AG08395 (cell line): ENCODE measurements at places on chromosomes 13 and 19.
A peak's percentile ranks its signal among the peaks of the same experiment; 100 is the strongest.

- DNase-seq = no peak
Measured at GRCh38 chr19:47615230-47615629, 6.3 kb downstream of the BICRA start.

DNA sequence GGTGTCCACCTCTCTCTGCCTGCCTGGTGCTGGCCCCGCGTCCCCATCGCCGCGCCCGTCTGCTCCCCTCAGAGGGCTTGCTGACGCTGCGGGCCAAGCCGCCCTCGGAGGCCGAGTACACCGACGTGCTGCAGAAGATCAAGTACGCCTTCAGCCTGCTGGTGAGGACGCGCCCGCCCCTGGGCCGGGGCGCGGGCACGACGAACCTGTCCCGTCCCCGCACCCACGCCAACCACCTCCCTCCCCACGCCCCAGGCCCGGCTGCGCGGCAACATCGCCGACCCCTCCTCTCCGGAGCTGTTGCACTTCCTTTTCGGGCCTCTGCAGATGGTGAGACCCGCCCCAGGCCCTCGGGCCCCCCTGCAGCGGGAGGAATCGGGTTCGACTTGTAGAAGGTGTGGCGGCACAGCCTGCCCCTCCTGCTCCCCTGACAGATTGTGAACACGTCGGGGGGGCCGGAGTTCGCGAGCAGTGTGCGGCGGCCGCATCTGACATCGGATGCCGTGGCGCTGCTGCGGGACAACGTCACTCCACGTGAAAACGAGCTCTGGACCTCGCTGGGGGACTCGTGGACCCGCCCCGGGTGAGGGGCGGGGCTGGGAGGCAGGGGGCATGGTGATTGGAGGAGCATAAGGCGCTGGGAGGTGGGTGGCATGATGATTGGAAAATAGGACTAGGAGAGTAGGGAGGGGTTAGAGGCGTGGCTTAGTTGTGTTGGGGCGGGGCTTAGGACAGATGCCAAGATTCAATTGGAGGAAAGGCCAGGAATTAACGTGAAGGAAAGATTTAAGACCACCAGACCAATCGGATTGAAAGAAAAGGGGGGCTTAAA is 6.6 kb downstream of the EPS8L1 start:
- peak; percentile 45 for DNase-seq

- DNase-seq = no peak
Measured at GRCh38 chr13:65592731-65593130, 1637.4 kb downstream of the PCDH9 start.

DNA sequence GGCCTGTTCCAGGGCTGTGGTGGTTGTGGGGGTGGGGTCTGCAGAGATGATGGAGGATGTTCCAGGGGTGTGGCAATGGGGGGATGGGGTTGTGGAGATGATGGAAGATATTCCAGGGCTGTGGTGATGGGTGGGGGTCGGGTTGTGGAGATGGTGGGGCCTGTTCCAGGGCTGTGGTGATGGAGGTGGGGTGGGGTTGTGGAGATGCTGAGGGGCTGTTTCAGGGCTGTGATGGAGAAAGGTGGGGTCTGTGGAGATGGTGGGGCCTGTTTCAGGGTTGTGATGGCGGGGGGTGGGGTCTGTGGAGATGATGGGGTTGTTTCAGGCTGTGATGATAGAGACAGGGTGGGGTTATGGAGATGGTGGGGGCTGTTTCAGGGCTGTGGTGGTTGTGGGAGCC is 62.0 kb downstream of the TEX29 start:
- no peak for DNase-seq

DNA sequence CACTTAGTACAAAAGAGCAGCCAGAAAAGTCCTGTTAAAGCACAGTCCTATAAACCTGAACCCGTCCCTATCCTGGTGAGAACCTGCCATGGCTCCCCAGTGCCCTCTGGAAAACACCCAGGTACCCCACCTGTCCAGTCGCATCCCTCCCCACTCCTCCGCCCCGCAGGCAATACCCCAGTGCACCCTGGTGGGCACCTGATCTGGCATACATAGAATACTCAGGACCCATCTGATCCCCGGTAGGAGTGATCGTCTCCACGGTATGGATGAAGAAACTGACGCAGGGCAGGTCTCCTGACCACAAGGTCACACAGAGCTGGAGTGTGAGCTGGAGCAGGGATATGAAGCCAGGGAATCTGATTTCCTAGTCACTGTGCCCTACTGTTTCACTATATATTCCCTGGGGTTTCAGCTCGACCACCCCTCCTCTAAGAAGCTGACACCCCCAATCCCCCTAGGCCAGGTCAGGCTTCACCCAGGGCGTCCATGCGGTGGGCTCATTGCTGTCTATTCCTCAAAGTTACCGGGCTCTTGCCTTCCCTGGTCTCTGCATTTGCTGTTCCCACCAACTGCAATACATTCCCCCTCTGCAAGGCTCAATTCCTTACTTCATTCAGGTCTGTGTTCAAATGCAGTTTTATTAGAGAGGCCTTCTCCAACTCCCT is 12.6 kb downstream of the FBXO46 start:
- no peak for DNase-seq

- no peak for DNase-seq
Measured at GRCh38 chr19:45477713-45478453, 10.1 kb downstream of the FOSB start.

DNA sequence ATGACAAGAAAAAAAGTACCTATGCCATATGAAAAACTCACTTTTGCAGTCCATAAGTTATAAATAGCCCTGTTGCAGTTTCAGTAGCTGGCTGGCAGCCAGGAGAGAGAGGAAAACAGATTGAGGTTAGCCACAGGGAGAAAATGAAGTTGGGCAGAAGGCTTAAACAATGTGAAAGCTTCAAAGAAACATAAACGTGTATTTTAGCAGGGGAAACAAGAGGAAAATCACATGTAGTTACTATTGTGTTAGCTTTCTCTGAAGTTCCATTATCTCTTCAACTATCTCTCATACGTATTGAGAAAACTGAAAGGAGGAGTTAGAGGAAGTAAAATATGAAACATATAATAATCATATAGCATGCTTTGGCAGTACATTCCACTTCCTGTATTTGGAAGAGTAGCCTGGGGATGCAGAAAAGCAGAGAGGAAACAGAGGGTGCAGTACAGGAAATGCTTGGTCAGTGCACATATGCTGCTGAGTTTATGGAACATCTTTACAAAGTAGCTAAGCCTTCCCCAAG is 1551.1 kb downstream of the EFNB2 start:
- no peak for DNase-seq

- no peak for DNase-seq
Measured at GRCh38 chr19:36028313-36029041, 4.2 kb downstream of the CLIP3 start.

GRCh38 chr19:47521473-47522180 is 6.8 kb upstream of the NAPA start:
- DNase-seq = no peak

- DNase-seq = no peak
Measured at GRCh38 chr13:73572824-73573223, 514.0 kb downstream of the KLF5 start.

DNA sequence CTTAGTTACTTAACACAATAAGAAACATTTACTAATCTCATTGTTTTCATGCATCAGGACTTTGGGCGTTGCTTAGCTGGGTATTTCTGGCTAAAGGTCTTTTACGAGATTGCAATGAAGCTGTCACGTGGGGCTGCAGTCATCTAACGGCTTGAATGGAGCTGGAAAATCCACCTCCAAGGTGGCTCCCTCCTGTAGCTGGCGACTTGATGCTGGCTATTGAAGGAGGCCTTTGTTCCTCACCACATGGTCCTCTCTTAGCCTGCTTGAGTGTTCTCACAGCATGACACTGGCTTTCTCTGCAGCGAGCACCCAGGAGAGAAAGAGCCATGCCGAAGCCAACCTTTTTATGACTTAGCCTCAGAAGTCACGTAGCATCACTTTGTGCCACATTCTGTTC is 92.0 kb downstream of the NHLRC3 start:
- DNase-seq = no peak

DNA sequence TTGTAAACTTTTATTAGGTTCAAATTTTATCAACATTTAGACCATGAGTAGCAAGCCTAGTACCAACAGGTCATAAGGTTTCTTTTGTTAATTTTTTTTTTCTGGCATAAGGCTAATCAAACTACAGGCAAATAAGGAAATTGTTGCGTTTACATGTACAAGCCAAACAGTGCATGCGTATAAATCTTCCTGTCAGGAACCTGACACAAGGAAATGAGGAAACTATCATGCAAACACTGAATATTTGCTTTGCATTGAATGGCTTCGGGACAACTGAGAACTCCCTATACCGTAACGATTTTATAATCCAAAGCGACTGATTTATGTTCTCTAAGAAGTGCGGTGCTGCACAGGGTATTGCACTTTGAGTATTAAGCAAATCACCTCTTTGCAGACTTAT is 133.0 kb upstream of the TRPC4 start:
- DNase-seq = no peak

GRCh38 chr13:56907766-56908165 is 233.0 kb upstream of the PRR20A start:
- no peak for DNase-seq

DNA sequence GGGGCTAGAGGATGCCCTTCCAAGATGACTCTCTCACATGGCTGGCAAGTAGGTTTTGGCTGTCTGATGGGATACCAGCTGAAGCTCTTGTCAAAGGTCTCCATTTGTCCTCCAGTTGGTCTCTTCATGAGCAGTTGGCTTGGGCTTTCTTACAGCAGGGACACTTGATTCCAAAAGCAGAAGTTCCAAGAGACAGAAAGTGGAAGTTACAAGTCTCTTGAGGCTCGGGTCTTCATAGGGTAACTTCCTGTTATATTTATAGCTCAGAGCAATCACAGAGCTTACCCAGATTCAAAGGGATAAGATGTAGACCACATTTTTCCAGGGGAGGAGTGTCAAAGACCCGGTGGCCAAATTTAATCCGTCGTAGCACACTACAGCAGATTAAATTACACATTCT is 440.0 kb downstream of the RFC3 start:
- no peak for DNase-seq

DNA sequence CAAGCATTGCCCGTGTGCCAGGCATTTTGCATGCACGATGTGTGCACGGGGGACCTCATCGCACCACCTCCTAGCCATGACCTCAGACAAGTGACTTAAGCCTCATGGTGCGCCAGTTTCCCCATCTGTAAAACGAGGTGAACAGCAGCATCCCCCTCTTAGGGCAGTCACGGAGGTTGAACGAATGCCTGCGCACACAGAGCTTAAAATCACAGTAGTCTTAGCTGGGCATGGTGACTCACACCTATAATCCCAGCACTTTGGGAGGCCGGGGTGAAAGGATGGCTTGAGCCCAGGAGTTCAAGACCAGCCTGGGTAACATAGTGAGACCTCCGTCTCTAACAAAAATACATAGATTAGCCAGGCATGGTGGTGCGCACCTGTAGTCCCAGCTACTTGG is 48.6 kb downstream of the PIN1 start:
- DNase-seq = no peak

DNA sequence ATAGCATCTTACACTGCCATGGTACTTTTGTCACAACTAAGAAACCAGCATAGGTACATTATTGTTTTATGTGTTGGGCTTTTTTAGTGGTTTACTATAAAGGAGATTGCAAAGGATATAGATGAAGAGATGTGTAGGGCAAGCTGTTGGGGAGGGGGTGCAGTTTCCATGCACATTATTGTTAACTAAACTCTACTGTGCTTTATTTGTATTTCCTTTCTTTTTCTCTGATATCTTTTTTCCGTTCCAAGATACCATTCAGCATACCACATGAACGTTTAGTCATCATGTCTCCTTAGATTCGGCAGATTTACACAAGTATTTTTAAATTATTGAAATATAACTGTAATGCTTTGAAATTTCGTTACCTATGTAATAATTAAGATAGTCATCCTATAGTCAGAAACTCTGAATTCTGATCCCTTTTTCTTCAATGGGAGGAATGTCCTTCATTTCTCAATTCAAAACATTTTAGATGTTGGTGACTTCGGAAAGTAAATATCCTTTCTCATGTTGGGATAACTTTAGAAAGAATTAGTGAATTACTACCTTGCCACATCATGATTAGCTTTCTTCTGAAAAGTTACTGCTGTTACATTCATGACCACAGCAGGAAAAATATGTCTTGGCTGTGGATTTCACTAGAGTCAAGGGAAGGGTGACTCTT is 82.8 kb downstream of the FRY start:
- no peak for DNase-seq

GRCh38 chr19:13319526-13319925 is 169.3 kb downstream of the IER2 start:
- DNase-seq = no peak

DNA sequence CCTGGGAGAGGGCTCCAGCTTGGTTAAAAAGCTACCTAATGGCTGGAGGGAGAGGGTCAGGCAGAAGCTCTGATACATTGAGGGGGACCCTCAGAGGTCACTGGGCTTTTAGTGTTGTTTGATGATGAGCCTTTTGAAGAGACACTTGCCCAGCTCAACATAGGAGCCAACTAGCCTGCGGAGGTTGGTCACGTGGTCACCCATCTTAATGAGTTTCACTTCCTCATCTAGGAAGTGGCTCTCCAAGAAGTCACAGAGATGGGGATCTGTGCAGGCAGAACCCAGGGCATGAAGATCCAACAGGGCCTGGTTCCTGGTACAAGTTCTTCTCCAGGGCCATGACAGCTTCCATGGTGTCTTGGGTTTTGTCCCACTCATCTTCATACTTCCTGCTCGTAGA is 33.4 kb downstream of the IPO5 start:
- DNase-seq = no peak

DNA sequence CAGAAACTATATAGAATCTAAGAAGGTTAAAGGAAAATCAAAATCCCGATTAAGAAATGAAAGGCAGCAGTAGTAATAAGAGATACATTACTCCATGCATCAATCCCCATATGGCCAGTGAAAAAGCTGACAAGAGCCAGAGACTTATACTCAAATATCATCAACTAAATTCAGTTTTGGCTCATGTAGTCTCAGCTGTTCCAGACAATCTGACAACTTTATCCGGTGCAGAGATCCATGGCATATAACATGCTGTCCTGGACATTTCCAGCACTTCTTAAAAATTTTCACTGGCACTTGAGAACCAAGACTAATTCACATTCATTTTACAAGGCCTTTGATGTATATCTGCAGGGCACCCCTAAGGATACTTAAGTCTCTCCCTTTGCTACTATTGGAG is 255.7 kb upstream of the KLHL1 start:
- no peak for DNase-seq
